Cardiac septum (tissue), 1 donor: ENCODE measurements at places on chromosomes 2 and 18. TPM values are rescaled to one million over a fixed set of nuclear protein-coding genes. Genes with fewer than 3 reads are reported as not detected.

GTF2A1L gene
- 0.75 TPM for total RNA-seq

ZNG1B gene
- total RNA-seq, result 28.6 TPM

SPHKAP gene
- 61.2 TPM for total RNA-seq

LTBP1 gene
- total RNA-seq, result 124 TPM

LRP1B gene
- 0.27 TPM for total RNA-seq

SERPINB3 gene
- not detected for total RNA-seq

DNAJC5G gene
- 1.6 TPM for total RNA-seq

CCNT2 gene
- total RNA-seq, result 24.1 TPM

STPG4 gene
- not detected for total RNA-seq

VAMP8 gene
- total RNA-seq, result 8.2 TPM

PREB gene
- total RNA-seq, result 40.4 TPM

CYRIA gene
- total RNA-seq, result 3.7 TPM

CHAC2 gene
- 1.4 TPM for total RNA-seq

RAB17 gene
- total RNA-seq, result 3.5 TPM

SLC4A3 gene
- 396 TPM for total RNA-seq

HAAO gene
- 2.5 TPM for total RNA-seq

MYO1B gene
- total RNA-seq, result 20.8 TPM

IGFBP5 gene
- 191 TPM for total RNA-seq

ANKZF1 gene
- 22.4 TPM for total RNA-seq

SIX2 gene
- 0.89 TPM for total RNA-seq

ASPRV1 gene
- total RNA-seq, result 0.81 TPM

MPP4 gene
- not detected for total RNA-seq

SOWAHC gene
- total RNA-seq, result 2.4 TPM

ANKRD44 gene
- 6.4 TPM for total RNA-seq

UGT1A1 gene
- not detected for total RNA-seq

DSG4 gene
- total RNA-seq, result not detected

B3GNT7 gene
- 5.4 TPM for total RNA-seq

BAZ2B gene
- total RNA-seq, result 51.8 TPM

CCBE1 gene
- total RNA-seq, result 0.05 TPM

ASTL gene
- total RNA-seq, result not detected

IL1A gene
- not detected for total RNA-seq

FAM237A gene
- total RNA-seq, result 1.9 TPM

REG3A gene
- total RNA-seq, result not detected

SH2D6 gene
- not detected for total RNA-seq

DCDC2C gene
- total RNA-seq, result not detected

UGT1A9 gene
- not detected for total RNA-seq

GREB1L gene
- 16.2 TPM for total RNA-seq

ARID5A gene
- total RNA-seq, result 79.4 TPM

SAG gene
- not detected for total RNA-seq

RNF125 gene
- total RNA-seq, result 1.5 TPM

CDH2 gene
- 367 TPM for total RNA-seq

POMC gene
- total RNA-seq, result 3.1 TPM

GAL3ST2 gene
- not detected for total RNA-seq
